Hindlimb muscle (tissue), 1 donor: ENCODE measurements at places on chromosomes 11 and 22.
A peak's percentile ranks its signal among the peaks of the same experiment; 100 is the strongest.

DNA sequence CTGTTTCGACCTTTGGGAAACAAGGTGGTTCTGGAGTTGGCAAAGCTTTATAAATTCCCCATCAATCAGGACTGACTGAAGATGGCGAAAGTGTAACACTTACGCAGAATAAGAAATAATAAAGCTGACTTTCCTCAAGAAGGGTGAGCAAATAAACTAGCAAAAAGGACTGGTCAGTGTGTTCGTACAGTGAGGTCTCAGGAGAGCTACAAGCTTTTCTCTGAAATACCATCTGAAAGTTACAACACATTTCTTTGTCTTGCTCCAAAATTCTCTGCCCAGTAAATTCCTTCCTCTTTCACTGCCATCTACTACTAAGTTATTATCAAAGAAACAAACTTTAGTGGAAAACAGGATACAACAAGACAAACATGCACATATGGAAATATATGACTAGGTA lies 13.4 kb downstream of the PITPNB start:
- no peak for DNase-seq

DNA sequence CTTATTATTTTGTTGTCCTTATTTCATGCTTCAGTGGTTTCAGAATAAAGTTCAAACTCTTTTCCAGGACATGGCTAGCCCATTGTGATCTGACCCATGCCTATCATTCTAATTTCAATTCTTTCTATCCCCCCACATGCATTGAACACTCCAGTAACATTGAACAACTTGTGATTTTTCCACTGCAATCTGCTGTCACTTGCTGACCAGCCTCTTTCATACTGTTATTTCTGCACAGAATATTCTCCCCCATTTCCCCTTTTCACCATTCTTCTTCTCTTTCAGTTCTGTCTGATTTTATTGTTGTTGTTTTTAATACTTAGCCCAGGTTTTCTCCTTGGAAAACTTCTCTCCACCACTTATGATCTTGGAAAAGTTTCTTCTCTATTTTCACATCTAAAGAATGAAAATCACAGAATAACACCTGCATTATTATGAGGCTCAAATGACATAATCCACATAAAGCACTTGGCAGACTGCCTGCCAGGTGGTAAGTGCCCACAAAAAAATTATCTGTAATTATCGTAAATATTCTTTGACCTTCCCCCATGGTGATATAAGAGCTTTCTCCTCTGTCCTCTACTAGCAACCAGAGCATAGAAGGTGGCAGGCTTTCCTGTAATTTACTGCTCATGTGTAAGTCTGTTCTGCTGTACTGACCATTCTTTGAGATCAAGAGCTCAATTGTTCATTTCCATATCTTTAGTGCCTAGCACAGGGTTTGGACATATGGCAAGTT lies 51.9 kb upstream of the EED start:
- no peak for DNase-seq

DNA sequence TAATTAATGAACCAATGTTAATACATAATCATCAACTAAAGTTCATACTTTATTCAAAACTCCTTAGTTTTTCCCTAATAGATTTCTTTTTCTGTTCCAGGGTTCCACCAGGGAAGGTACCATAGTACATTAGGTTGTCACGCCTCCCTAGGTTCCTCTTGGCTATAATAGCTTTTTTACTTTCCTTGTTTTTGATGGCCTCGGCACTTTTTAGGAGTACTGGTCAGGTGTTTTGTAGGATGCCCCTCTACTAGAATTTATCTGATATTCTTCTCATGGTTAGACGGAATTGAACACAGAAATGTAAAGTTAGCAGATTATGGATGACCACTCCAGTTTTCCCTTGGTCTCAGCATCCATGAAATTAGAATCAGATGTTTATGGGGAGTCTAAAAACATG lies 34.0 kb downstream of the PARVA start:
- DNase-seq = no peak

- DNase-seq = no peak
These were observed 97.4 kb upstream of the POU2AF2 start for GRCh38 chr11:111148121-111148520.

DNA sequence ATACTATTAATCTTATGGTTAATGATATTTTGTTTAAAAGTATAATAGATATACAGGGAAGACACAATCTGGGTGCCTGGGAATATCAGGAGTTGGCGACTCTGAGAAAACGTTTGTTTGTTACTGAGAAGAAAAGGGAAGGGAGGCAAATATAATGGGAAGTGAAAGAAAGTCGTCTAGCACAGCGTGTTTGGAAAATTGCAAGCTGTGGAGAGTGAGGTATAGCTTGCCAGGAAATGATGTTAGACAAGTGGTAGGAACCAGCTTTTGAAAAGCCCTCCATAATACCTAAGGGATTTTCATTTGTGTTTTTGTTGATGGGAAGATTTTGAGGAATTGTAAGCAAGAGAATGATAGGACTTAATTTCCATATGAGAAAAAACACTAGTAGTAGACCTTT lies 322.2 kb downstream of the LUZP2 start:
- no peak for DNase-seq

- no peak for DNase-seq
These were observed 710.6 kb upstream of the CCDC179 start for GRCh38 chr11:23570828-23571227.

DNA sequence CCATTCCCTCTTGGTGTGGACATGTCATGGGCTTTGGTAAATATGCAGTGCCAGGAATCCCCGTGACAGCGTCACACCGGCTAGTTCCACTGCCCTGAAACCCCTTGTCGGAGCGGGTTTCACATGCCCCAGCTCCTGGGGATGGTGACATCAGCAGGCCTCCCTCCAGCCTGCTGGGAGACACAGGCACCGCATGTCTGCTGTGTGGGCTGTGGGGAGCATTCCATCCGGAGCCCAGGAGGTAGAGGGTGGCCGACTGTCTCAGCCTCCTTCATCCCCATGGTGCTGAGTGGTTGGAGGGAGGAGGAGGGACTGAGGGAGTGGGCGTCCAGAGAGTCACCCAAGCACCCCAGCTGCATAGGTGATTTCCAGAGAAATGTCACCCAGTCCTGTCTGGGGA lies 1161.1 kb downstream of the BRD1 start:
- DNase-seq = no peak

DNA sequence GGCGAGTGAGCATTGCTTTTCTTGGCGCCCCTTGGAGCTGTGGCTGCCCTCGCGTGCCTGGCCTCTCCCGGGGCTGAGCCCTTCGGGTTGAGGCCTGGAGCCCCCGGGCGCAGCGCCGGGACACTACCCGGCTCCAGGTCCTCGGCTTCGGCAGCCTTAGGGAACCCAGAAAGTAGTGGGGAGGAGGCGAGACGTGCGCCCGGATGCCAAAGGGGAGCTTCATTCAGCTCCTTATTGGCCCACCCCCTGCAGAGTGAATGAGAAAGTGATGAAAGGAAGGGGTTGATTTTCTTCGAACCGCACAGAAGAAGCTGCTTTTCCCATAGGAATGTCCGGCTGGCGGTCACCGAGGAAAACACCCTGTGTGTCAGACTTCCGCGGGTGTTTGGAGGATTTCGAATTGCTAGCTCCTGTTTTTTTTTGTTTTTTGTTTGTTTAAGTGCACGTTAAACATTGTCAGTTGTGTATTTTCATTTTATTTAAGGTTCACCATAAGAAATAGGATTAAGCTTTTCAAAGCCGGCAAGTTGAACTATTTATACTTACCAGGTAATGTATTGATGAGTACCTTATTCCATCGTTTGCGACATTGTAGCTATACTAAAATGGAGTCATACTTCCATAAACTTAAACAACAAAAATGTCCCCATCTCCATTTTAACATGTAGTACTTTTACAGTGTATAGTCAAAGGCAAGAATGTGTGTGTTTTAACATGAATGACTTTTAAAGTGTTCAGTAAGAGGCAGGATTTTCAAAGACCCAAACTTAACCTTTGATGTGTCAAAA lies 841 bp upstream of the EIF4G2 start:
- no peak for DNase-seq

- DNase-seq = no peak
These were observed 42.8 kb upstream of the TCF20 start for GRCh38 chr22:42313204-42313603.

DNA sequence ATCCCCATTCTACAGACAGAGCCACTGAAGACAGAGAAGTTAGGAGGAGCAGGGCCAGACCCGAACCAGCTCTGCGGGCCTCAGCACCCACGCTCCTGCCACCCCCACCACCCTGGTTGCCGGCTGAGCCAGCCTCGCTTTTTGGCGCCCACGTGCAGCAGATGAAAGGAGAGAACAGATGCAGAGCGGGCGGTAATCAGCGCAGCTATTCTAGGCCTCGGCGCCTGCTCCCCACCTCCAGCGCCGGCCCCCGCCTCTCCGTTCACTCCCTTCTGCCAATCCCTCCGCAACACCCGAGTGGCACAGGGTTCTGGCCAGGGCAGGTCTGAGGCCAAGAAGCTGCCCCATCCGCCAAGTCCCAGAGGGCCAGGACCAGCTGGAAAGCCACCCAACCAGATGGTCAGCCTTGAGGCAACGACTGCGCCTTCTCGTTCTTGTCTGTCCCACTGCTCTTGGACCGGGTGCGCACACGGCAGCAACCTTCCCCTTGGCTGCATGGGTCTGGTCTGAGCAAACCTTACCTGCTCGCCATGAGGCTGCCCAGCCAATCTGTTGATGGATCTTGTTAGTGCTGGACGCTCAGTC lies 16.8 kb downstream of the DNAL4 start:
- DNase-seq = no peak

- no peak for DNase-seq
These were observed at the start of gene HBB for GRCh38 chr11:5226732-5227310. Gene HBB, minus strand, starts transcription at chr11:5227071. Its CDS starts 50 bp downstream, at chr11:5227021.

- no peak for DNase-seq
These were observed 165.2 kb downstream of the PGR start for GRCh38 chr11:100964435-100964834.

- no peak for DNase-seq
These were observed 31.9 kb upstream of the APOL5 start for GRCh38 chr22:35685731-35686130.

GRCh38 chr11:35912883-35913624 lies 30.8 kb upstream of the LDLRAD3 start:
- DNase-seq = no peak

GRCh38 chr11:87255589-87255988 lies 217.9 kb downstream of the TMEM135 start:
- no peak for DNase-seq

- no peak for DNase-seq
These were observed 30.0 kb upstream of the SEZ6L start for GRCh38 chr22:26139310-26139709.

GRCh38 chr22:50184902-50185374 lies 775 bp upstream of the TRABD start:
- DNase-seq = peak; percentile 26

- no peak for DNase-seq
These were observed 43.6 kb upstream of the LUZP2 start for GRCh38 chr11:24453129-24453718.

DNA sequence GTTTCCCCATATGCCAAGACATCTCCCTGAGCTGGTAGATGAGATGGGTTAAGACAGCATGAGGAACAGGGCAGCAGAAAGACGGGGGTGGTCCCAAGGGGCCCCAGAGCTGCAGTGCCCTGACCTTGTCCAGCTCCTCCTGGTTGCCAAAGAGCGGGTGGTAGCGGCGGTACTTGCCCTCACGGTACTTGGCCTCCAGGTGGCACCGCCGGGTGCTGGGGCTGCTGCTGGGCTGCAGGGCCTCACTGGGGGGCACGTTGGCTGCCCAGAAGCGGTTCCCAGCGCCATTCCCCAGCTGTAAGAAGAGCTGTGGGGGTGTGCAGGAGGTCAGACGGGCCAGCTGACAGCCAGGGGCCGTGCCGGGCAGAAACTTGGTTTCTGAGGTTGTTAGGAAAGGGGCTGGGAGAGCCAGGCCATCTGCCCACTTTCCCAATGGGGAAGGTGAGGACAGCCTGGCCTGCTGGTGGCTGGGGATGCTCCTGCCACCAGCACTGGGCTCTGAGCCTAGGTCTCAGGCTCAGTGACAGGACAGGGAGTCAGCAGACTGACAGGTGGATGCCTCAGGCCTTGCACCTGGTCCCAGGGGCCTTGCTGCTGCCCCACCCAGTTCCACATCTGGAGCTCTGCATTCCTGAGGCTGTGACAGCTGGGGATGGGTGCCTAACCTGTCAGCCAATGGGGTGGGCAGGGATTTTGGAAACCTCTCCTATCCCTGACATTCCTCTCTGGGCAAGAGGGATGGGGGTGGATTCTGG lies 30.0 kb upstream of the PDE2A start:
- DNase-seq = no peak

DNA sequence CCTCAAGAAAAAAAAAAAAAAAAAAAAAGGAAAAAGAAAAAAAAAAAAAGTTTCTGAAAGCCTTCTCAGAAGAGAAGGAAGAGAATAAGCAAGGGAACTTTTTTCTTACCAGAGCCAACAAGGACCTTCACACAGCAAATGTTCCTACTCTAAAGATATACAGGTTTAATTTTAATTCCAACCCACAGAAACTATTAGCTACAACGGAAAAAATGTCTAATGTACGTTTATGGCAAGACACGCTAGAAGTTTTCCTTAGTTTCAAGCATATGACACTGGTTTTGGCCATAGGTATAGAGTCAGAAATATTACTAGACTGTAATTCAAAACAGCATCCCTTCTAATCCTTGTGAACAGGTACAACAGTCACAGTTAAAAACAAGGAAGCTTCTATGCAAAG lies 120.1 kb downstream of the MRTFA start:
- DNase-seq = peak; percentile 44

GRCh38 chr22:47247579-47248240 lies 485.3 kb downstream of the TBC1D22A start:
- DNase-seq = no peak

- no peak for DNase-seq
These were observed 585 bp downstream of the CYB5R3 start for GRCh38 chr22:42648368-42649245.

DNA sequence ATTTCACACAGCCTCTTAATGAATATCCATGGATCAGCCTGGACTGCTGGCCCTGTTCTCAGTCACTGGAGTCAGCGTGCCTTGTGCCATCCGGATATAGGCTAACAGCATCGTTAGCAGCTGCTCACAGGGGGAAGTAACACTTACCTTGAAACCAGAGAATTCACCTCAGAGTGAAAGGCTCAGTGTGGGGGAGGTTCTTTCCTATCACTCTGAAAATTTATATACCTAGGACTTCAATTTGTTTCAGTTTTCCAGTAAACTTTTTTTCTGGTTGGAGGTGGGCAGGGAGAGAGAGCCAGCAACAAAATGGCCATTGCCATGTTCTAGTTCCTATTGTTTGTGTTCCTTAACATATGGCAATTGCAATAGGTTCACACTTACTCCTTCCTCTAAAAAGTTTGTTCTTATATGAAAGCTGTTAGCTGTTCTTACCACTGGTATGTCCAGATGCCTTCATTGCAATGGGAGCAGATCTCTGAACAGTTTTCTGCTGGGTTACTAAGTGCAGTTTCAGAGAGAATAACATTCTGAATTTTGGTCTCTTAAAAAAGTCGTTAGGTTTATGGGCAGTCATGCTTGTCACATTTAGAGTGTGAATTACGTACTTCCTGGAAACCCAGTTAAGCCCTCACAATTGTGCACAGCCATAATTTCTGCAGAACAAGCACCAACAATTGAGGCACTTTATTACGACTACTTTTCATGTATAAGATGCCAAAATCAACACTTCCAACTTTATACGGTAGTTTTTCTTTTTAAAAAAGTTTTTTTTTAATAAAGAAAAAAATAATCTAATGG lies 247.6 kb downstream of the CADM1 start:
- DNase-seq = no peak
